HCT116 (cell line): ENCODE measurements at places on chromosomes 13 and 19. TPM values are rescaled to one million over a fixed set of nuclear protein-coding genes. Genes with fewer than 3 reads are reported as not detected.

GRCh38 chr13:22499919-22500318, 680.9 kb upstream of the SGCG start:
- DNase-seq: no peak

DNA sequence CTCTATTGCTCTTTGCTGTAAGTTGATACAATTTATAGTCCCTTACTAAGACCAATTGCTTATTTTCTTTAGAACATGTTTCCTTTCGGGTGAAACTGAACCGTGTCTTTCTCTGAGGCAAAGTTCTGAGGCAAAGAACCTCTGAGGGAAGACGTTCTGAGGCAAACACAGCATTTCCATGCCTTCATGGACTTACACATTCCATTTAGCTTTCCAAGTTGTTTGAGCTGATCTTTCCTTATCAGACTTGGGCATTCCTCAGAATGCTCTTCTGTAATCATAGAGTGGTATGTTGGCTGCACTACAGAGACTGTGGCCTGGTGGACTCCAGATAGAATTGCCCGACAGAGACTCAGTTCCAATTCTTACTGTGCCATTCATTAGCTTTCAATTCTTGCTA, 579.1 kb downstream of the KCTD12 start:
- DNase-seq: no peak

DNA sequence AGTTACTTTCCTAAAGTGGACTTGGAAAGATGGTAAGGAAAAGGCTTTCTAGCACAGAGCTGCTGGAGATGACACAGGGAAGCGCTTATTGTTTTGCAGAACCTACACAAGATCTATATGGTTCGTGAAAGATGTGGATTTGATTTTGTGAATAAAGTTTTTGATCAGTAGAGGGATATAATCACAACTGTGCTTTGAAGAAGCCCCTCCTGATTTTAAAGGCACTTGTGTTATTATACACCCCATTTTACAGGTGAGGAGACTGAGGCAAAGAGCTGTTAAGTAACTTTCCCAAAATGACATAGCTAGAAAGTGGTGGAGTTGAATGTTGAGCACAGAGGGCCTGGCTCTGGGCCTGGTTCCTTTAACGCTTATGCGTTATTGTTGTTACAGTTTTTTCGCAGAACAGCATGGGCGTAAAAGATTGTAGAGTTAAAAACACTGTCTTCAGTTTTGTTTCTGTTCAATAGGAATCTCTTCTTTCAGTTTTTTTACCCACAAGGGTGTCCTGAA, 1.4 kb downstream of the TDRD3 start:
- DNase-seq: no peak

- no peak for DNase-seq
Observed at GRCh38 chr13:59621773-59622172, 542.0 kb downstream of the DIAPH3 start.

DNA sequence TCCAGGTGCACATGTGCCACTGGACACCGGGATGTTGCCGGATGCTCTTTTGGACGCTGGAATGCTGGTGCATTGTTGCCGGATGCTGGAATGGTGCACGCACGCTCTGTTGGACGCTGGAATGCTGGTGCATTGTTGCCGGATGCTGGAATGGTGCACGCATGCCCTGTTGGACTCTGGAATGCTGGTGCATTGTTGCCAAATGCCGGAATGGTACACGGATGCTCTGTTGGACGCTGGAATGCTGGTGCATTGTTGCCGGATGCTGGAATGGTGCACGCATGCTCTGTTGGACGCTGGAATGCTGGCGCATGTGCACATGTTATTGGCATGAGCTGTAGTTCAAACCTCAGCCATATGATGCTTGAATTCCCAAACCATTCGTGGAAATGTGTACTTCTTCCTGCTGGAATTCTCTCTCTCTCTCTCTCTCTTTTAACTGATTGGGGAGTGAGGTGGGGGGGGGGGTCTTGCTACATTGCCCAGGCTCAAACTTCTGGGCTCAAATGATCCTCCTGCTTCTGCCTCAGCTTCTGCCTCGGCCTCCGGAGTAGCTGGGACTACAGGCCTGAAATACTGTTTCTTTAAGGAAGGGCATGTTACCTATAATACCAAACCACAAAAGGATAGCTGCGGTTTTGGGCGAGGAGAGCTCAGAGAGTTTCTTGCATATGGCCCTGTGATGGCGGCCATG, 1.2 kb upstream of the MCF2L start:
- DNase-seq: no peak

GRCh38 chr19:5057860-5058259, 88.9 kb downstream of the KDM4B start:
- DNase-seq: no peak

Gene PGLYRP2
- not detected for total RNA-seq
